ENCODE measurements at places on chromosomes 6 and 20.

DNA sequence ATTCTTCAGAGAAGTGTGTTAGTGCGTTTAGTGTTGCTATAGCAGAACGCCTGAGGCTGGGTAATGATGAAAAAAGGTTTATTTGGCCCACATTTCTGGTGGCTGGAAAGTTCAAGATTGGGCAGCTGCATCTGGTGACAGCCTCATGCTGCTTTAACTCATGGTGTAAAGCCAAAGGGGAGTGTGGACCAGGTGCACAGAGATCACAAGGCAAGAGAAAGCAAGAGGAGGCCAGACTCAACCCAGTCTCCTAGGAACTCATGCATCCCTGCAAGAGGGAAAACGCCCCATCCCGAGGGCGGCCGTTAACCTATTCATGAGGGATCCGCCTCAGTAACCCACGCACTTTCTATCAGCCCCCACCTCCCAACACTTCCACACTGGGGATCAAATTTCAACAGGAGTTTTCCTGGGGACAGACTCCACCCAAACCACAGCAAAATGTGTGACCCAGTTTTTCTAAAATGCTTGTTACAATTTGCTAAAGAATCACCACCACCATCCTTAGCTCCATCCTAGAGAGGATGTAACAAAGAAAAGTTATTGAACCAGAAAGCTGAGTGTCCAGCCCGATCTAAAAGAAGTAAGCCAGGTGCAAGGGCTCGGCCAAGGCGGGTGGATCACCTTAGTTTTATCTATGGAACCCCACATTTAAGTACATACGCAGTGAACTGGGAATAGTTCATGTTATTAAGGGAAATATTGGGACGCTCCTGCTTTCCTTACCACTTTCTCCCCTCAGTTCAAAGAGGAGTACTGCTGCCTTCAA, 164.8 kb downstream of the QKI start:
- DNase-seq, result no peak

- no peak for DNase-seq
These were observed 6.0 kb downstream of the HLA-C start for GRCh38 chr6:31265926-31266325.

GRCh38 chr20:53652090-53652858, 58.6 kb upstream of the ZNF217 start:
- no peak for DNase-seq

DNA sequence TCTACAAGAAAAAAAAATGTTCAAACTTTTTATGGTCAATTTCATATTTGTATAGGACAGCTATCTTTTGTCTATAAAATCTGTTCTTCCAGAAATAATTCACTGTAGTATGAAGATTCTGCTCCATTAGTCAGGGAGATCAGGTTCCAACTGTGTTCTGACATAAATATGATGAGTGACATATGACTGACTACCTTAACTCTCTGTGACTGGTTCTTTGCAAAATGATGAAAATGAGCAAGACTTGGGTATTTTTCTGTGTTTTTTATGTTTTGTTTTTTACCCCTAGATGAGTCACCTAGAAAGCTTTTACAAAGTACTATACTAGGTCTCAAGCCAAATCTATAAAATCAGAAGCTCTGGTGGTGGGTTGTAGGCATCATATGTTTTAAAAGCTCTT, 229.6 kb downstream of the MMUT start:
- no peak for DNase-seq

DNA sequence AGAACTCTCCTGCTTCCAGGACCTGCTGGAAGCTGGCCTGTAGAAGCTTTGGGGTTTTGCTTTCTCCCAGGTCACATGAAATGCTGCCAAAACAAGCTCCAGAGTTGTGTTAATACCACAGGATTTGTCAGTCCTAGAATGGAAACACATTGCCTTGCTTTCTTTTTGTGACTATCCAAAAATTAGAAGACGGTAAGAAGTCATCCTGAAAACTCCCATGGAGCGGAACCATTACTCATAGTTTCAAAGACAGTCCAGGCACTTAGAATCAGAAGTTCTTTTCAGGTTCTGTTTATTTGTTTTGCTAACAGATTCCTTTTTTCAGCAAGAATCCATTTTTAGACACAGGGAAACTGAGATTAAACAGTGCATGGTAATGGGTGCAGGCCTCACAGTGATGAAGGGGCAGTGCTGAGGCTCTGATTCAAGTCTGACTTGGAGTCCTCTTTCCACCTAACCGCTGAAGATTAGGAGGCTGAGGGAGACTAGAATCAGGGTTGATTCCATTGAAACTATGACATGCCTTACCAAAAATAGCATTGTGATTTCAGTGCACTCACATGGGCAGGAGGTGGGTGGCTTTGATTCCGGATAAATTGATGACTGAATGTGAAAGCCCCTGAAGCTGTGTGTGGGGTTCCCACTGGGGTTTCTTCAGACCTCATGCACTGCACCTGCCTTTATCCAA, 72.2 kb upstream of the NAA20 start:
- DNase-seq, result peak; percentile 21

DNA sequence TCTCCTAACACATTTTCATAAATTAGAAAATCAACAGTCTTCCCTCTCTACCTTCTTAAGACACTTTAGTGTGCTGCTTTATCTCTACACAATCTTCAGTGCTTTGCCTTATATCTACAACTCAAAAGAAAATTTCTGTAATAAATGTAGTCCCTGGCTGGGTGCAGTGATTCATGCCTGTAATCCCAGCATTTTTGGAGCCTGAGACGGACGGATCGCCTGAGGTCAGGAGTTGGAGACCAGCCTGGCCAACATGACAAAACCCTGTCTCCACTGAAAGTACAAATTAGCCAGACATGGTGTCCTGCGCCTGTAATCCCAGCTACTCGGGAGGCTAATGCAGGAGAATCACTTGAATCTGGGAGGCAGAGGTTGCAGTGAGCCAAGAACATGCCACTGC, 9.7 kb upstream of the EDN1 start:
- DNase-seq, result no peak

GRCh38 chr6:41061196-41061726, 8.3 kb downstream of the APOBEC2 start:
- no peak for DNase-seq

DNA sequence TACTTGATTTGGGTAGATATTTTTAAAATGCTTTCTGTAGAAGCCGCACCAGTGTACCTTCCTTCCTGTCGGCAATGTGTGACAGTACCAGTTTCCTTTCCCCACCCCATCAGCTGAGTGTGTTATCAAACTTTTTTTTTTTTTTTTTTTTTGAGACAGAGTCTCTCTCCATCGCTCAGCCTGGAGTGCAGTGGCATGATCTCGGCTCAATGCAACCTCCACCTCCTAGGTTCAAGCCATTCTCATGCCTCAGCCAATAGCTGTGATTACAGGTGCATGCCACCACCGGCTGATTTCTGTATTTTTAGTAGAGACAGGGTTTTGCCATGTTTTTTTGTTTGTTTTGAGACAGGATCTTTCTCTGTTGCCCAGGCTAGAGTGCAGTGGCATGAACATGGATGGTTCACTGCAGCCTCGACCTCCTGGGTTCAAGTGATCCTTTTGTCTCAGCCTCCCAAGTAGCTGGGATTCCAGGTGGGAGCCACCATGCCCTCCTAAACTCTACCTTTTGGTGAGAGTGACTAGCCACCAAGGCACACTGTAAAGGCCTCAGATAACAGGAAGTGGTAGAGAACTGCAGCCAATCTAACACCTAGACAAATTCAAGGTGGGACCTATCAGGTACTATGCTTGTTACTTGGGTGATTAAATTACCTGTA, 26.5 kb upstream of the ZBTB22 start:
- peak; percentile 10 for DNase-seq

Data from stimulated activated CD4-positive, alpha-beta T cell treated with anti-CD3 and anti-CD28 coated beads, Interleukin-2, amount 100 ng/mL, for 24 hours (primary cell).